BE2C (cell line): ENCODE measurements at places on chromosomes 11 and 22.

GRCh38 chr22:43158778-43159483, 7.6 kb downstream of the TSPO start:
- no peak for DNase-seq

DNA sequence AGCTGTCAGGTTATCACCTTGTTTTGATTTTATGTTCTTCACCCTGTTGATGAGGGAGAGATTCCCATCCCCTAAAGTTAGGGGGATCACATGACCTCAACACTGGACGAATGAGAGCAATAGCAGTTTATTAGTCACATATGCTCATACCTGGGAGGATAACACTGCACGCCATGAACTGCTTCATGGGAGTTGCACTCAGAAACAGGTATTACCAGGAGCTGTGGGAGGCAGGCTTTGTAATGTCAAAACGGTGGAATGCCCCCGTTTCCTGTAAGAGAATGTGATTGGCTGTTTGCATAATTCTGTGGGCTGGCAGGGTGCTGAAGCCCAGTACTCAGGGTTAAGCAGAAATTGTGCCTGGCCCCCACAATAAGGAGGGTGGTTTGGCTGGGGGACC, 3.2 kb upstream of the THY1 start:
- no peak for DNase-seq

DNA sequence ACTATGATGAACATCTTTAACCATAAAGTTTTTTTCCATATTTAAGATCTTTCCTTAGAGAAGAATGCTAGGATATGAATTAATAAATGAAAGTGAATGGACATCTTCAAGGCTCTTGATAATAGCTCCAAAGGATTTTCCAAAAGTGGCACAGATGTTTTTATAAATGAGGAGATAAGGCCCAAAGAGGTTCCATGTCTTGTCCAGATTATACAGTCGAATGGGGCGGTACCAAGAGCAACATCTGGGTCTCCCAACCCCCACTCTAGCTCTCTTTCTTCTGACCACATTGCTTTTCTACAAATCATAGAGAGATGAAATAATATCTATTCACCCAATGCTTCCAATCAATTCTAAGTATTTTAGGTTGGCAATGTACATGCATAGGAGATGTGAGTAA, 114.1 kb downstream of the KCNC1 start:
- no peak for DNase-seq

DNA sequence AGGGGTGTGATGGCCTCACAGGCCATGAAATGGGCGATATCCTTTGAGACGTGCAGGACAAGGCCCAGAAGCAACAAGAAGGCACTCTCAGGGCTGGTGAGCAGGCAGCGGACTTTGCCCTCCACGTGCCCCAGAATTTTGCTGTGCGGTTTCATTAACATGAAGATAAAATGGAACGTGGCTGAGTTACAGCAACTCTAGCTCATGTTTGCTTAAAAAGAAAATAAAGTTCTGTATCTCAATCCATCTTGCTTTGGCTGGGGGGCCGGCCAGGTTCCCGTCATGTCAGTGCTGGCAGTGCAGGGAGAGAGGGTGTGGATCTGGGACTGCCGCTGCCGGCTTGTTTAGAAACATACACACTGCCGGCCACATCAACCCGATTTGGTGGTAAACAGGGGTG, 370.1 kb downstream of the OPCML start:
- no peak for DNase-seq

DNA sequence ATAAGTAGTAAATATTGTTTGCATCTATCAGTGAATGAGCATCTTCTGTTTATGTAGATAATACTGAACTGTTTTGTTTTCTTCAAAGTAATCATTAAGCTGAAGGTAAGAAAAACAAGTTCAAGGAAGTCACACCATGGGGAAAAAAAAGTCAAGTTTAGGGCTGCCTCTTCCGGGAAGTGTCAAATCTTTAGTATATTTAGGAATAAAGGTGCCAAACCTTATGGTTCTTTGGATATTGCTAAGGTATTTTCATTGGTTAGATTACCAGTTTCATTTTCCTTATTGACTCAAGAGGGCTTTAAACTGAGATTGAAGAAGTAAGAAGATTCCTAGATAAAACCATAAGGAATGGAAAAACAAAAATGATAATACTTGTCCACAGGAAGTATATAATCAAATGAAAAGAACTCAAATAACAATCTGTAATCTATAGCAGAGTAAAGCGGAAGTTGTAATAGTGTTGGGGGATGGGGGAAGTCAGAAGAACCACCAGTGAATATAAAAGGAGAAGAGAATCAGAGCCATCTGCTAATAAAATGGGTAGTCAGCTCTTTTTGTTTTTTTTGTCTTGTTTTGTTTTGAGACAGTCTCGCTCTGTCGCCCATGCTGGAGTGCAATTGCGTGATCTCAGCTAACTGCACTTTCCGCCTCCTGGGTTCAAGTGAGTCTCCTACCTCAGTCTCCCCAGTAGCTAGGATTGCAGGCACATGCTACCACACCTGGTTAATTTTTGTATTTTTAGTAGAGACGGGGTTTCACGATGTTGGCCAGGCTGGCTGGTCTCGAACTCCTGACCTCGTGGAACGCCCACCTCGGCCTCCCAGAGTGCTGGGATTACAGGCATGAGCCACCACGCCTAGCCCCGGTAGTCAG, 2.3 kb downstream of the ATM start:
- no peak for DNase-seq

- no peak for DNase-seq
These were observed 95.9 kb downstream of the ENTHD1 start for GRCh38 chr22:39797528-39798147.

- DNase-seq = peak; percentile 31
These were observed 52.2 kb downstream of the JAM3 start for GRCh38 chr11:134120921-134121526.

- no peak for DNase-seq
These were observed 1.2 kb upstream of the MARK2 start for GRCh38 chr11:63837739-63838138.

DNA sequence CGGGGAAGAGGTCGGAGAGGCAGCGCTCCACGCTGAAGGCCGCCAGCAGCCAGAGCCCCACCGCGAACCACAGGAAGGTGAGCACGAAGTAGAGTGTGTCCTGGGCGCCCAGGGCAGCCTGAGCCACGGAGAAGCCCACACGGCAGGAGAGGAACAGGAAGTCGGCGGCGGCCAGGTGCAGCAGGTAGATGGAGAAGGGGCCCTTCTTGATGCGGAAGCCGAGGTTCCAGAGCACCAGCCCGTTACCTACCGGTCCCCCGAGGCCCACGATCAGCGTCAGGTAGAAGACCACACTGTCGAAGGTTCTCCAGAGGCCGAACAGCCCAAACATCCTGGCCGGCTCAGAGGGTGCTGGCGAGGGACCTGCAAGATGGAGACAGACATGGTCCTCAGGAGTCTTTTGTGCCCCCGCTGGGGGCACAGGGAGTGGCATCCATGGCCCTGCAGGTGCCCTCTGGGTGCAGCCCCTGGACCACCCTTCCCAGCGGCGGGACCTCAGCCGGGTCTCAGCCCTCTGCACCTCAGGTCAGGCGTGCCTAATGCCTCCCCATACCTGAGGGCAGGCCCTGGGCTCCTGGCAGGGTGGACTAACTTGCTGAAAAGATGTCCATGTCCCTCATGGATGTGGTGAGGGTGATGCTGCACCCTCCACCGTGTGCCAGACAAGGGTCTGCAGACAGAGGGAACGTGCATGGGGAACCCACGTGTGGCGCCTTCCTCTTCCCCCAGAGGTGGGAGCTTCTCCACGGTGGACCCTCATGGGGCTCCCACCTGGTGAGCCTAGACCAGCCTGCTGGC, at the start of gene MRGPRG:
TSS of gene MRGPRG (minus strand) at position 331 of the 798 bp plus-strand sequence. CDS start at position 331, 0 bp downstream.
- no peak for DNase-seq

- no peak for DNase-seq
These were observed 9.8 kb upstream of the SLC39A13 start for GRCh38 chr11:47398551-47398950.

- DNase-seq = no peak
These were observed 4.1 kb upstream of the CD82 start for GRCh38 chr11:44561275-44561805.

DNA sequence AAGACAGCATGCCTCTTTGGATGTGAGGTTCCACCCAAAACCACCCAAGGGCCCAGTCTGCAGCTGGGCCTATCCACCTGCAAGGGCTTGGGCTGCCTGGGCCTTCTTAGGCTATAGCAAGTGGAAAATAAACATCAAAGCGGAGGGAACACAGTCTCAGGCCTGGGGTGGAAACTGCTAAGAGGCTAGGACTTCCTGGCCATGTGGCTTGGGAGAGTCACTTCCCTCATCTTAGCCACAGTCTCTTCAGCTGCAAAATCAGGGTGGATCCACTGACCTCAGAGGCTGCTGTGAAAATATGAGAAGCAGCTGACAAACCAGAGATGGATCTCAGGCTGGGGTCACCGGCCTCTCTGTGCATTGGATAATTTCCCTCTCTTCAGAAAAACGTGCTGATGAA, 30.6 kb upstream of the TFIP11 start:
- no peak for DNase-seq

- DNase-seq = no peak
These were observed 126.6 kb upstream of the MPPED2 start for GRCh38 chr11:30712749-30713148.

GRCh38 chr11:36249246-36249645, 40.0 kb downstream of the COMMD9 start:
- DNase-seq = no peak

DNA sequence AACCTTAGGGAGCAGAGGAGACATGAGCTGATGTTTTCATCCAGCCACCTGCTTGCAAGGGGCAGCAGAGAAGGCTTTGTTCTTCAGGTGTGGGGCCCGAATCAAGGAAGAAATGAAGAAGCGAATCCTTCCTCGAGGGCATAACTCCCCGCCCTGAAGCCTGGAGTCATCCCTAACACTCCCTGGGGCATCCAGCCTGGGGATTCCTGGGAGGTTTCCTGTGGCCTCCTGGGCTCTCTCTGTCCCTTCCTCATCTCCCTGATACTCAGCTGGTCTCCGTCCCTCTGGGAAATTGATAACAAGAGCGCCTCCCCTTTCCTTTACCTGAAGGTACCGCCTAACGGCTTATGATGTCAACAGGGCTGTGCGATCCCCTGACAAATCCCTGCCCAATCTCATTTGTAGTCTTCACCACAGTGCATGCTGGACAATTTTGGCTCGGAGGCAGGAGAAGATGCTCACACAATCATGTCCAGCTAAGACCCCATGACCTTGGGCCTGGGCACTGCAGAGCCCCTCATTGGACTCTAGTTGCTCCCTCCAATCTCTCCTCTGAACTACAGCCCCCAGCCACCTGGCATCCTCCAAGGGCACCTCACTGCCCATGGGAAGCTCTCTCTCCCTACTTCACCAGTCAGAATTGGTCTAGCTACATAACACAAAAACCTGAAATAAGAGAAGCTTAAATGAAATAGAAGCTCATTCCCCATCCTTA, 80.6 kb upstream of the RTL6 start:
- DNase-seq = no peak

- DNase-seq = no peak
These were observed 31.5 kb upstream of the GLYATL1 start for GRCh38 chr11:58907780-58908179.

DNA sequence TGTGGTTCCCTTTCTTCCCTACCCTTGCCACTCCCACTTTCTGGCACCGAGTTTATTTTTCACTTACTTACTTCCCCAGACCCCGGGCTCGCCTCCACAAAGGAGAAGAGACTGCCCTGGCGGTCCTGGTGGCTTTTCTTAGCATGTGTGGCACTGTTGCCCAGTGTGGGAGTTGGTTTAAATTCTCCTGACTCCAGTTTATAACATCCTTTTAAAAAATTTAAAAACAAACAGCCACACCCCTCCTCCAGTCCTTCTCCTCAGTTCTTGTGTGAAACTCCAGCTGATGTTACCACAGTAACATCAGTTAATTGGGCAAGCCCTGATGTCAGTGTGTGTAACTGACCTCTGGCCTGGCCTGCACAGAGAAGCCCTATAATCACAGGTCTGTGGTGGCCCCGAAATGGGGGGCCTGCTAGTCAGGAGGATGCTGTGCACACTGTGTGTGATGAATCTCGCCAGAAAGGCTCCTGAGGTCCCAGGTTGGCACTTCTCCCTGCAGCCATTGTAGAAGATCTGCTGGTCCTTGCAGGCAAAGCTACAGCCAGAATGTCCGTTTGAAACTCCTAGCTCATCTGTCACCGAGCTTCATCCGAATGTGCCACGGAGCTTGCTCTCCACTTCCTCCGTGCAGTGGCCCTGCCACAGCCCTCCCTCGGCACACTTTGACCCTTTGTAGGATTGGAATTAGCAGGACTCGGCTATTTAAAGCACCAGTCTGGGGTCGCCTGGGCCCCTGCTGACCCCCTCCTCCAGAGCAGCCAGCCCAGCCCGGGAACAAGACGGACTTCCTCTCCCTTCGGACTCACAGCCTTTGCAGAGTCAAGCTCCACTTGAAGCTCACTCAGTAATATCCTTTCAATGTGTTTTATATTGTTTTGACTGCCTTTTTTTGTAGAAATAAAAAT, 7.6 kb downstream of the YDJC start:
- DNase-seq = no peak

- DNase-seq = no peak
These were observed 46.1 kb upstream of the SYN3 start for GRCh38 chr22:33104147-33104854.
